ENCODE measurements at places on chromosomes 3 and 15.
A peak's percentile ranks its signal among the peaks of the same experiment; 100 is the strongest.

DNA sequence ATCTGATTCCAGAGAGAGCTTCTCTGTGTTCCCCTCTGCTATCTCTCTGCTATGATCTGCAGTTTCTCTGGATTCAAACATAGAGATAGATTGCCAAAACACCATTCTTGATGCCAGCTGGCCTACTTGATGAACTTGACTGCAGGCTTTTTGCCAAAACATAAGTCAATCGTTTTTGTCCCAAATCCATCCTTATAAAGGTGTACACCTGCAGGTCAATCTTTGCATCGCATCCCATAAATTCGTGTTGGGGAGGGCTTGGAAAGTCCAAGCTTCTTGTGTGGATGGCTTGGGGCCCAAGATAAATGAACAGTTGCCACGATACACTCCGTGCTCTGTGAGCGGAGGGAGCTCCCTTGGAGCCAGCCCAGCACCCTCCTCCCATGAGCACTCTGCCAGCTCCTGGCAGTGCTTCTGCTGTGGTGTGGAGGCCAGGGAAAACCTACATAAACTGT lies 2.7 kb downstream of the CERS3 start:
- DNase-seq: no peak

DNA sequence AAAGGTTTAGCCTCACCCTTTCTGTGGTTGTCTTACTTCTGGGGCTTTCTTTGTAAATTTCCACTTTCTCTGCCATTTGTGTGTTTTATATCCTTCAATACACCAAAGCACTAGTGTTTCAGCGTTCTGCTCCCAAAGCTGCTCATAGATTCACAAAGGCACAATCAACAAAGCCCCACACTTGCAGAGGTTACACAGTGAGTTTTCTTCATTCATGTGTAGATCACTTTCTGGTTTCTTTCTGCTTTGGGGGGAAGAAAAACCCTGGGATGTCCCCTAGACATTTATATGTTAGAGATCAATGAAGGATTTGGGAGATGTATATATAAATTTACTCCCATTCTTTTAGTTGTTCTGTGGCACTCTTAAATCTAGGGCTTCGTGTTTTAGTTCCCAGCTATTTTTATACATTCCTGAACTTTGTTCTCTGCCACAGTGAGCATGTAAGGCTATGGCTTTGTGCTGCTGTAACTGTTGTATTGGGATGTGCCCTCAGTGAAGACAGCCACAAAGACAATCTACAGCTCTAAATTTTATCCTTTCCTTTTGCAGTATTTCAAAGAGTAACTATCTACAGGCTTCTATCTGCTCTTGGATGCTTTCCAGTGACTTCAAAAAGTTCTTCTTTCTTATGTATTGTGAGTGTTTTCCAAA lies 636.5 kb downstream of the ZBBX start:
- no peak for DNase-seq

- DNase-seq: no peak
Observed at GRCh38 chr3:64354221-64354620, 129.0 kb upstream of the PRICKLE2 start.

DNA sequence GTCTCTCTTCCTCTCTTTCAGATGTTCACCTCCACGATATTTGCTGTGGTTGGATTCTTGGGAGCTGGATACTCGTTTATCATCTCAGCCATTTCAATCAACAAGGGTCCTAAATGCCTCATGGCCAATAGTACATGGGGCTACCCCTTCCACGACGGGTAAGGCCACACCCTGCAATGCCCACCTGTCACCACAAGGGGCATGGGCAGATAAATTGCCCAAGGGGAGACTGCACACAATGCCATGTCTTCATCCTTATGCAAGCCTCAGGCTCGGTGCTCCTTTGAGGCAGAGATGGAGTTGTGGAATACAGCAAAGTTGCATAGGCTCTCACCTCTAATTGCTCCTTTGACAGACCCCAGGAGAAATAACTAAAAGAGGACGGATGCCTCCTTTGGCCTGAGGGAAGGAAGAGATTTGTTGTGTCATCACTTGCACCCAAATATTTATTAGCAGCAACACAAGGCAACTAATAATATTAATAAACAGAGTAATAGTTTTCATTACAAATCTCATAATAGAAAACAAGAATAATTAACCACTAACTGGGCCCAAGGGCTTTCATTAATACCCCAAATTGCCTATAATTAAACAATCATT lies 13.2 kb downstream of the TM4SF4 start:
- DNase-seq: no peak

DNA sequence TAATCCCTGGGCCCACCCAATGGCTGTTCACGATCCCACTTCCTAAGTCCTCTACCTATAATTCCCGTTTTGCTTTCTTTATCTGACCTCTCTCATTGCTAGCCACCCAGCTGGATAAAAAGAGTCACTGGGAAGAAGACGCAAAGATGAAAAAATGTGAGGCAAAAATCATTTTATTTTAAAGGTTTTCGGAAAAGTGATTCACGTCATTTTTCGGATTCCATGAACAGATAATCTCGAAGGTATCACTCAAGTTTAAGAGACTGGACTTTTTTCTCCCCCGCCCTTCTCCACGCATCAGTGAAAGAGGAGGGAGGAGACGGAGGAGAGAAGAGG lies 266.6 kb downstream of the CGGBP1 start:
- no peak for DNase-seq

DNA sequence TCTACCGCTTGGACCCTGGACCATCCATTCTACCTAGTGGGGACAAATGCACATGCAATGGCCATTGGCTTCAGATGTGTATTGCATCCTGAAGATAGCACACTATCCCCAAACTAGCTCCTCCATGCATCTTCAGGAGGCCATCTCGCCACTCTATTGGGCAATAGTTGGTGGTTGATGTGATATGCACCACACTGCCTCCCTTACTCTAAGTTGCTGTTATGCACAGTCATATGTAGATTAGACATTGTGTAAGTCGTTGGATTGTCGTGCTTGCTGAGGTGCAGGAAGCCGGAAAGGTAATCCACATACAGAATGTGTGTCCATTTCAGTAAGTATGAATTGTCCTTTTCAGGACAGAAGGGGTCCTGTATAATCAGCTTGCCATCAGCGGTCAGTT lies 26.7 kb upstream of the PLA2G4D start:
- no peak for DNase-seq

DNA sequence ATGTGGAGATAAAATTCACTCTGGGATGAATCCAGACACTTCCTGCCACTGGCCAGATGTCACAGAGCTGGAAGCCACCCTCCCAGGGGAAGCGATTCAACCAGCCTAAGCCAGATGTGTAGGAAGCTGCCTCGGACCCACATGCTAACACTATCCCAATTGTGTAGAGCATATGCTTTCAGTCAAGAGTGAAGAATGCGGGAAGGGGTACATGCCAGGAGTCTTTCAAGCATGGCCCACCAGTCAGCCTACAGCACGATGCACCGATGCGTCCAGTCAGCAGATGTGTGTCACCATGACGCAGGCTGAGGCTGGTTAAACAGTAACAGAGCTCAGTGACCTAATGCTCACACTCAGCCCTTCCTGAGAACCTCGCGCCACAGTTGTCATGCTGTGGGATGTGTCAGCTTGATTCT lies 38.8 kb upstream of the BNC1 start:
- peak; percentile 83 for DNase-seq

GRCh38 chr3:140830391-140830790 lies 111.2 kb upstream of the SLC25A36 start:
- DNase-seq: no peak

- no peak for DNase-seq
Observed at GRCh38 chr3:100972867-100973266, 20.4 kb downstream of the ABI3BP start.

DNA sequence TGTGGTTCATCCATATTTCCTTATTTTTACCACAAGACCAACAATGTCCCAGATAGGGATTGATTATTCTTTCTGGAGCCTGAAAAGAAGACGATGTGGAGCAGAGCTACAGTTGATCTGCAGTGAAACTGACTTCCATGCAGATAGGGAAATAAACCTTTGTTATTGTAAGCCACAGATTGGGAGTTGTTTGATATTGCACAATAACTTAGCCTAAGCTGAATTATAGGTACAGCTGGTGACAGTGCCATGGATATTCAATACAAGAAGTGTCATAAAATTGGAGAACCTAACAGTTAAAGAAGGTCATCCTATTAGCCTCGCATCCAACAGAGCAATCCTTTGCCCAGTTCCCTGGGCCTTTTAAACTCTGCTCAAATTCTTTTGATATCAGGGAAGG lies 367.7 kb upstream of the PPP2R3A start:
- no peak for DNase-seq

DNA sequence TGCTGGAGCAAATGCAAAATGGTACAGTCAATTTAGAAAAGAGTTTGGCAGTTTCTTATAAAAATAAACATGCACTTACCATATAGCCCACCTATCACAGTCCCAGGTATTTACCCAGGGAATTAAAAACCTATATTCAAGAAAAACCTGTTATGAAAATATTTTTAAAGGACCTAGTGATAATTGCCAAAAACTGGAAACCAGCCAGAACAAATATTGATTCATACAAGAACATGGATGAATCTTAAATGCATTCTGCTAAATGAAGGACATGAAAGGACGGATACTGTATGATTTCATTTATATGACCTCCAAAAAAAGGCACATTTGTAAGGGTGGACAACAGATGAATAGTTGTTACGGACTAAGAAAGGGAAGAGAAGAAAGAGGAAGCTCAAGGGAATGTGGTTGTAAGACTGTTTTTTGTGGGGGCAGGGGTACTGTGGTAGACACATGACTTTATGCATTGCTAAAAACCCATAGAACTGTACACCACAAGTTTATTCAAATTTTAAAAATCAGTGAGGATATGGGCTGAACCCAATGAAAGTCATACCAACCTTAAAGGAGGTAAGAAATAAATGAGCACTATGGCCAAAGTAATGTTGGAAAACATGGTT lies 61.0 kb downstream of the ZBBX start:
- DNase-seq: no peak

GRCh38 chr3:65376426-65376825 lies 662.3 kb downstream of the MAGI1 start:
- no peak for DNase-seq

DNA sequence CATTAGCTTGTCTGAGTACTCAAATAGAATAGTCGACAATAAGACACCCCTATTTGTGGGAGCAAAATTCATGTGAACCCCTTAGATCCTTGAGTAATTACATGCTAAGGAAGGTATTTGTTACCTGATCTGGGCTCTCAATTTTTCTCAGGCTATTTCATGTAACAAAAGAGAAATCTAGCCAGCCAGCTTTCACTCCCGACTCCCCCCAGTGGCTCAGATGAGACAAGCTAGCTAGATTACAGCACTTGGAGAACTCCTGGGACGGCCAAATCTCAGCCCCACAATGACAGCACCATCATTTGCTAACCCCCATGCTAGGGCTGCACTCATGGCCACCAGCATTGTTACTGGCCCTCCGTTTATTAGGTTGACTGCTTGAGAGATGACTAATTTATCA lies 41.3 kb downstream of the GLDN start:
- peak; percentile 36 for DNase-seq

DNA sequence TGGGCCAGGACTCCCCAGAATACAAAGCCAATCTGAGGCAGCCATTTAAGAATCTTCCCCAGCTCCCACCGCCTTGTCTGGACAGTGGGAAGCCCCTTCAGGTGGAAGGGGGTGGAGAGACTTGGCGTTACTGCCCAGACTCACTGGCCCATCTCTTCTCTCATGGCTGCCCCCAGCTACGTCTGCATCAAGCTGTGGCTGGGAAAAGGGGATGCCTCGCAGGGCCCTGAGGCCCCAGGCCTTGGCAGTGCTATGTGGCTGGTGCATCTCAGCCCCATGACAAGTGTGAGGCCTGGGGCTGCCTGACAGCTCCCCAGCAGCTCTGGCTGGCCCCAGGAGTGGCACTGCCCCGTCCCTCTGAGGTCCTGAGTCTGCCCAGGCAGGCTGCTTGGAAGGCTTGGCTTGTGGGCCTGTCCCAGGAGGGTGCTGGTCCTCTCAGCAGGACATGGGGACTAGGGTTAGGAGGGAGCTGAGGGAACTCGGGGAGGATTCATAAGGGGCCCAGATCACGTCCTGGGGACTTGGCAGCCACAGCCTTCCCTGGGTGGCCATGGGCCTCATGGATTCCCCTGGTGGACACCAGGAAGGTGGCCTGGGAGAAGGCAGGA lies 20.2 kb upstream of the SLC41A3 start:
- DNase-seq: no peak

- DNase-seq: peak; percentile 17
Observed at GRCh38 chr15:71945012-71945411, 134.7 kb downstream of the NR2E3 start.

DNA sequence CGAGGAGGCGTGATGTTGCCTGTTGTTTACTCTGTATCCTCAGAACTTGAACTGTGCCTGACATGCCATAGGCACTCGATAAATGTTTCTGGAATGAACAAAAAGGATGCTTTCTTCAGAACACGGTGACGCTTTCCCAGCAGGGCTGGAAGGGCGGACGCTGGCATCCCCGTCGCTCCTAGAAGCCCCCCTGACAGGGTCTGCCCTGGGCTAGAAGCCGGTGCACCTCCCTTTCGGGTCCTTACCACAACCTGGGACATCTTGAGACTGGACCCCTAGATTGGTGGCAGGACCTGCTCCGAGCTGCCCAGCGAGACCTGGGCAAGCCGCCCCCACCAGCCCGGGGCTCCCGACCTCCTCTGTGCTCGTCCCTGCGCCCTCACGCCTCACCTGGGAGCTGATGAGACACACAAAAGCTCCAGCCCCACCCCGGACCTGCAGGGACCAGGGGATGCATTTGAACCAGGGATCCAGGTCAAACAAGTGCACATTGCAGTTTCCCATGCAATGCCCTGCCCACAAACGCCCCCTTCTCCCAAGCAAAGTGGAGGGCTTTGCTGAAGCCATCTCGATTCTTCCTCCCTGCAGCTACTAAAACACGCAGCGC lies 131.2 kb upstream of the MEF2A start:
- no peak for DNase-seq

GRCh38 chr15:75785771-75786574 lies 57.3 kb upstream of the UBE2Q2 start:
- DNase-seq: no peak

DNA sequence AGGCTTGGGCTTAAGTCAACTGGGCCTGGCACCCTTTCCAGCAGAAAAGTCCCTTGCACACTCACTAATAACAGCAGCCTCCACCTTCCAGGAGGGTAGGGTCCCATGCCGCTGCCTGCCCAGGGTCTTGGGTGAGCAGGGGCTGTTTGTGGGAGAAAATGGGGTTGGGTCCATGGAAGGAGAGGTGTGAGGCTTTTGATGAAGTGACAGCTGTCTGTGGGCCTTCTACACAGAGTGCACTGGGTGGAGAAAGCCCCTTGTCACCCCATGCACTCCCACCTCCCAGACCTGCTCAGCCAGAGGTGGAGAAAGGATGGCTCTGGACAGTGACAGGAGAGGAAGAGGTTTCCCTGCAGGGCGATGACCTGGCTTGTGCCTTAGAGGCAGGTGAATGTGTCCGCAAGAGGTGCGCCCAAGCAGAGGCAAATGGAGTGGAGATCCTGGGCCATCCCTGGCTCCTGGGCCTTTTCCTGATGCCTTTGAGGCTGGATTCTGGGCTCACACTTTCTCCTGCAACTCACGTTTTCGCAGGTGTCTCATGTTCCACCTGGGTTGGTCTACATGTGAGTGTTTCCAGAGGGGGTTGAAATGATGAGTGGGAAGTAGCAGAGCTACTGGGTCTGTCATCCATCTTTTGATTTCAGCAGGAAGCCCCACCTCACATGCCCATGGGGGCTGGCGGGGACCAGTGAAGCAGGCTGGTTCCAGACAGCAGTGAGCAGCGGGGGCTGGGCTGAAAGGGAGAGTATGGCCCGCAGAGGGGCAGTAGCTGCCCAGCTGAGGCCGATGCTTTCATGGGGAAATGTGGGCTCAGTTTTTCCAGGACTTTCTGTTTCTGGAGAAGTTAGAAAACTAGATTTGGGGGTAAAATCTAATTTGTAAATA lies 85.2 kb upstream of the PRR23E start:
- no peak for DNase-seq

Data from stromal cell of bone marrow (primary cell).